ENCODE measurements at places on chromosomes 4 and X. TPM values are rescaled to one million over a fixed set of nuclear protein-coding genes. Genes with fewer than 3 reads are reported as not detected.

- peak; percentile 85 for ATAC-seq
Observed at GRCh38 chrX:37349221-37350033, at the start of gene PRRG1. Gene PRRG1, plus strand, starts transcription at chrX:37349364. Its CDS starts 56,886 bp downstream, at chrX:37406250.

- no peak for ATAC-seq
Observed at GRCh38 chr4:2390146-2390545, 28.3 kb downstream of the ZFYVE28 start.

VSIG1 gene
- total RNA-seq, result not detected

PRR32 gene
- total RNA-seq, result not detected

DNA sequence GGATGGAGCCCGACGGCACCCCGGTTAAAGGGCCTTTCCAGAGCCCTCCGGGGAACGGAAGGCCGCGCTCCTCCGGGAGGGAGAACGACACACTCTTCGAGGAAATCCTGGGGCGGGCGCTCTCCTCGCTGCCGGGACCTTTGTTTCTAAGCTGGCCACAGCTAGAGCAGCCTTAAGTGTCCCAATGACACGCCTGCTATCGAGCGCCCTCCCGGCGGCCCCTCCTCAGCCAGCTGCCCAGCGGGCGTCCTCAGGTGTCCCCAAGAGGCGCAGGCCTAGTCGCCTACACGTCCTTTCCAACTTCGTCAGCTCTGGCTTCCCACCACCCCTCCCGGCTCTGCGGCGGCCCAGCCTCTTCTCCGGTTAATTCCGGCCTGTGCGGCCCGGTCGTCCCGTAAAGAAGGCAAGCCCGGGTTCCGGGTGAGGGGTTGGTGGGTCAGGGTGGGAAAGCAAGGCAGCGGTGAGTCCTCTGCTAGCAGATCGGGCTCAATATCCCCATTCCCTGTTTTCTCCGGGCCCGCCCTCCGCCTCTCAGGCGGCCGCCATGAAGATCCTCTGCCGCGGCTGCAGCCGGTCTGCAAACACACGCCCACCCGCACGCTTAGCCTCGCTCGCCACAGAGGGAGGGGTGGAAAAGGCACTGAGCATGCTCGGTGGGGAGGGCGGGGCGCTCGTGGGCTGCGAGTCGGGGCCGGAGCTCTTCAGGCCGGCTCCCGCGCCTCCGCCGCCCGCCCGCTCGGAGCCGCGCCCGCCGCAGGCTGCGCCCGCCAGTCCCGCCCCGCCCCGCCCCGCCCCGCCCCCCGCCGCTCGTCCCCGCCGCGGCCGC lies at the start of gene RAP1GDS1:
Gene RAP1GDS1 (plus strand): TSS at position 806 of the 826 bp plus-strand sequence. CDS start 182 bp downstream, outside the sequence.
- ATAC-seq, result peak; percentile 98

STARD8 gene
- total RNA-seq, result 10.9 TPM

AFM gene
- not detected for total RNA-seq

DNA sequence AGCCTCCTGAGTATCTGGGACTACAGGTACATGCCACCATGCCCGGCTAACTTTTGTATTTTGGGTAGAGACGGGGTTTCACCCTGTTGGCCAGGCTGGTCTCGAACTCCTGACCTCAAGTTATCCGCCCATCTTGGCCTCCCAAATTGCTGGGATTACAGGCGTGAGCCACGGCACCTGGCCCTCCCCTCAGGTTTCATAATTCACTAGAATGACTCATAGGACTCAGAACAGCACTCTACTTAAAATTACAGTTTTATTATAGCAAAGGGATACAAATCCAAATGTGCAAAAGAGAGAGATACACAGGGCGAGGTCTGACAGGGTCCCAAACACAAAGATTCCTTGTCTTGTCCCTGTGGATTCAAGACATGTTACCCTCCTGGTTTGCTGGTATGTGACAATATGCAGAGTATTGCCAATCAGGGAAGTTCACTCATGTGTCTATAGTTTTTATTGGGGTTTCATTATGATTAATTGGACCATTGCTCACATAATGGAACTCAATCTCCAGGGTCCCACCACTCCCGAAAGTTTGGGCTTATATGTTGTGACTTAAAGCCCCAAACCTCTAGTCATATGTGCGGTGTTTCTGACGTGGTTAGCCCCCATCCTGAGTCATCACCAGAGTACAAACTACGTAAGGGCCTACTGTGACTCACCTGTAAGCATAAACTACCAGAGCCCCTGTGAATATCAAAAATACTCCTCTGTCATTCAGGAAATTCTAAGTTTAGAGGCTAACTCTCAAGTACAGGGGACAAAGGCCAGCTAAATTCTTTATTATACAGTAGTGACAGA lies 5.2 kb downstream of the YIPF6 start:
- no peak for ATAC-seq

USP51 gene
- total RNA-seq, result 1.8 TPM

- no peak for ATAC-seq
Observed at GRCh38 chr4:187798385-187798784, 197.2 kb upstream of the ZFP42 start.

HTN1 gene
- not detected for total RNA-seq

GRCh38 chrX:150984169-150984824 lies 1.2 kb downstream of the HMGB3 start:
- ATAC-seq, result no peak

- ATAC-seq, result no peak
Observed at GRCh38 chrX:16458208-16458607, 191.8 kb upstream of the S100G start.

DNA sequence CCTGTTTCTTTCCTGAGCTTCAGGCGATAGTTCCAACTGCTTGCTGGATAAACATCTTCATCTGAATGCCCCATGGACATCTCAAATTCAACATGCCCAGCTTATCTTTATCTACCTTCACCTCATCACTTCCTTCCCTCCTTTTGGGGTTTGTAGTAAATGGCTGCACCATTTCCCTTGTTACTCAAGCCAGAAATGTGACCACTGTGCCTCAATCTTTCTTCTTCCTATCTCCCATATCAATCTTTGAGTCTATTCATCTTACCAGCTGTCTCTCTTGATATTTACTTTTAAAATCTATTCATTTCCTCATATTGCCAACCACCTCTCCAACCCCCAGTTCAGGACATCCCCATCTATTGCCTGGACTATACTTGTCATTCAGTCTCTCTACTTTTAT lies 155.4 kb downstream of the PPA2 start:
- no peak for ATAC-seq

GRCh38 chr4:122652379-122652778 lies 31.5 kb upstream of the IL21 start:
- ATAC-seq, result no peak

GRCh38 chrX:153970357-153971123 lies 1.1 kb downstream of the HCFC1 start:
- ATAC-seq, result peak; percentile 9

- no peak for ATAC-seq
Observed at GRCh38 chrX:31392513-31392912, 320.7 kb upstream of the FTHL17 start.

- ATAC-seq, result no peak
Observed at GRCh38 chrX:33285550-33285949, 74.2 kb upstream of the DMD start.

KLF8 gene
- 10.9 TPM for total RNA-seq

- ATAC-seq, result no peak
Observed at GRCh38 chr4:10403633-10404445, 53.4 kb downstream of the ZNF518B start.

DNA sequence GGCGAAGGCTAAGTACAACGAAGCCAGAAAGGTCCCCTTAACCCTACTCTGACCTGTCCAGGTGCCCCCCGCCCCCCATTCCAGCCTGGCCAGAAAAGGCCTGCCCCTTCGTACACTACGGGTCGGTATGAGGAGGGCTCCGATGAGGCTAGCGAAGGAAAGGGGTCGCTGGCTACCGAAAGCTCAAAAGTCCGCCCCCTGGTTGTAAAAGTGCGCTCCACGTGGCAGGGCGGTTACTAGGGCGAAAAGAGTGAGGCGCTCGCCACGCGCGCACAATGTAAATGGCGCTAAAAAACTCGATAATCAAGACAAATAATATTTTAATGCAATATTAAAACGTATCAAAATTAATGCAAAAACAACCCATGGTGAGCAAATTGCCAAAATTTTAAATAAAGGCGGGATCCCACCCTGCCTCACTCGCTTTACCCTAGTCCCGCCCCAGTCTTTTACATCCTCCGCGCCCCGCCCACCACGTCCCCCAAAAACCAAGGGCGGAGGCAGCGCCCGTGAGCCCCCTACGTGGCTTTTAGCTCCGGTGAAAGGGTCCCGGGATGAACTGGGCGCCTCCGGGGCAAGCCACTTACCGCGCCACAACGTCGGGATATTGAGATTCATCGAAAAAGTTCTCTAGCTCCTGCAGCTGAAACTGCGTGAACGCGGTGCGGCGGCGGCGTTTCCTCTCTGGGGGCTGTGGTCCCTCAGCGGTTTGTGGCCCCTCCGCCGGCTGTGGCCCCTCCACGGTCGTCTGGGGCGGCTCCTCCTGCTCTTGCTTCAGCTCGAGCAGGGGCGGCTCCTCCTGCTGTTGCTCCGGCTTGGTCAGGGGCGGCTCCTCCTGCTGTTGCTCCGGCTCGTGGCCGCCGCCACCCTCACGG lies 929 bp downstream of the ESX1 start:
- ATAC-seq, result no peak

GRCh38 chr4:174157106-174157607 lies 126.3 kb downstream of the FBXO8 start:
- ATAC-seq, result no peak

RPA4 gene
- total RNA-seq, result 6.1 TPM

- ATAC-seq, result no peak
Observed at GRCh38 chr4:175635546-175635945, 176.5 kb downstream of the GPM6A start.

SNCA gene
- 16.0 TPM for total RNA-seq

GNRHR gene
- not detected for total RNA-seq

DNA sequence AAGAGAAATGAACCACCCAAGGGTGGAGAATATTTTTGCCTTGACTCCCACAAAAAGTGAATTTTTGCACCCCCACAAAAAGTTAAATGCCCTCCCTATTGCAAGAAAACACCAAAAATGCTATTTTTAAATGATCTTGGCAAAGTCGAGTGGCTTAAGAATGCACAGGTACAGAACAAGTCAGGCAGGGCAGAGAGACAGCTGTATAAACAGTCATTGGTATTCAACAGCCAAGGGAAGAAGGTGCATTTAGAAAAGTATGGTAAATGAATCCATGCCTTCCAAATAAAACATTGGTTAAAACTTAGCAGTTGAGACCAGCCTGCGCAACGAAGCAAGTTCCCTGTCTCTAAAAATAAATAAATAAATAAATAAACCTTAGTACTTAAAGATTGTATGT lies 169.3 kb downstream of the CHIC2 start:
- no peak for ATAC-seq

SHROOM3 gene
- 72.2 TPM for total RNA-seq

Measured in gastroesophageal sphincter (tissue), 4 donors.